Right cardiac atrium (tissue), 5 donors: ENCODE measurements at places on chromosomes 3 and 15. TPM values are rescaled to one million over a fixed set of nuclear protein-coding genes. Genes with fewer than 3 reads are reported as not detected.

The TUSC7 gene
- total RNA-seq = not detected

GRCh38 chr15:69636169-69636915 lies 183.7 kb downstream of the RPLP1 start:
- no peak for DNase-seq

DNA sequence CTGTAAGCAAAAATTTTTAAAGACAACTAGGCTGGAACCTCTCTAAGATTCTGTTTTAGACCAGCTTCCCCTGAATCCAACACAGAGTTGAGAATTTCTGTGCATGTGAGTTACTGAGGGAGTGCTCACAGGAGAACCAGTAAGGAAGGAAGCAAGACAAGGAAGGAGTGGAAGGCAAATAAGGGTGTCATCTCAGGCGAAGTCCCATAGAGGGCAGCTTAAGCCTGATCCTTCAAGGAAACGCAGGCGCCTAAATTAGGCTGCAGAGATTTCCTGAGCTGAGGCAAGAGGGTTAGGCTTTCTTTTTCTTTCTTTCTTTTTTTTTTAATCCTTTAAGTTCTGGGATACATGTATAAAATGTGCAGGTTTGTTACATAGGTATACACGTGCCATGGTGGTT lies 36.2 kb upstream of the COL6A6 start:
- peak; percentile 52 for DNase-seq

The SLC28A2 gene
- not detected for total RNA-seq

The ZPLD1 gene
- total RNA-seq = not detected

GRCh38 chr3:71008350-71008935 lies 575.1 kb downstream of the FOXP1 start:
- no peak for DNase-seq

The GALNT15 gene
- total RNA-seq = 6.4 TPM

DNA sequence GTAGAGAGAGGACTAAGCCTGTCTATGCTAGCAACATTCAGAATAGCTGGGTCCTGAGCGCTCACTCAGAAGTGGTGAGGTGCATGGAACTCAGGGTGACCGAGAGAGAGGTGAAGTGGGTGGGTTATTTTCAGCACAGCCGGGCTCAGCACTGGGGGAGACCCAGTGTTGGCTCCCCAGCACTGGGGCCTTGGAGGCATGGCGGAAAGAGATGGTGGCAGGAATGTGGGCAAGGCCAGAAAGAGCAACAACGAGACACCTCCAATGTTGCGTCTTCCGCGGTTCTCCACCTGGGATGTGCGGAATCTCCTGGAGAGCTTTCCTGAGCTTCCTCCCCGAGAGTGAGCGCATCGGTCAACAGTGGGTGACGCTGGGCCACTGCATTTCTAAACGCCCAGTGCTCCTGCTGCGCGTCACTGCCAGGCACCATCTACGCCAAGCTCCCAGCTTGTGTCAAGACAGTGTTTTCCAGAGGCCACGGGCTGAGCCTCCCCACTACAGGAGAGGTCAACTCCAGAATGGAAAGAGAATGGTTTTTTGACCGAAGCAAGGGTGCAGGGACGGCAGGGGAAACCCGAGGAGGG lies 148.4 kb downstream of the ADAMTS17 start:
- no peak for DNase-seq

- DNase-seq = no peak
These were observed 67.7 kb downstream of the SCN5A start for GRCh38 chr3:38581774-38582173.

DNA sequence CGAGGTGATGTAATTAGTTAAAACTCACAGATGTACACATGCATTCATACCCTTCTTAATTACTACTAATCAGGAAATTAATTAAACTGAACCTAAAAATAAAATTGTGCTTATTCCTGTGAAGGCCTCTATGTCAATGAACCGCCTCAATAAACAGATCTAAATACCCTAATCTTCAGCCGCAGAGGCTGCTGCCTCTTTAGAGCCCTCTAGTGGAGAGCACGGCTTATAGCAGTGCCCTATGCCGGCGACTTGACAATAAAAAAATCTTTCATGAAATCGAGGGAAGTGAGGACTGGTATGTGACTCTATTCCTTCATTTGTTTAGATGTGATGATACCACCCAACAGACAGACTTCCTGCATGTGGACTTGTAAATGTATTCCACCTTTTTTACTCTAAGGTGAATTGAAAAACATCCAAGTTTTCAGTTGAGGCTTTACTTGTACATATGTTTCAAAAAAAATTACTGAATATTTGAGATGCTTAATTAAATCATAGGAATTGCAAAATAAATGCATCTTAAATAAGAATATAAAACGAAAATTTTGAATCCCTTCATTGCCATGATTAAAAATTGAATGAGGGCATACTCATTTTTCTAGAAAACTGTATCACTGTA lies 8.3 kb upstream of the EPHA3 start:
- DNase-seq = peak; percentile 32

The TMC3 gene
- total RNA-seq = not detected

The PDZRN3 gene
- 72.0 TPM for total RNA-seq

DNA sequence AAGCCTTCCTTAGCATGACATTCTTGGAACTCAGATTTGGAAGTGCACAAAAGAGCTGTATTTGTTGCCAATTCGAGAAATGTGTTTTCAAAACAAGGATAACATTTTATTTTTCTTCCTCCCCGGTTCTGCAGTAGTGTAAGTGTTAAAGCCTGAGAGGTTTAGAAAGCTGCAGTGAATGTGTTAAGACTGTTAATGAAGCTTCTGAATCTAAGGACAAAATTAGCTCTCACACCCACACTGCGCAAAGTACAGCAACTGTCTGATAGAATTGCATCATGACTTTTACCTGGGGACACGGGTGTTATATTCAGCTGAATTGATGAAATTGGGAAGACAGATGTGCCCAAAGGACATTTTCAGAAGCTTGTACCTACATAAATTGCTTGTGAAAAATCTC lies 344.4 kb downstream of the CADM2 start:
- no peak for DNase-seq

DNA sequence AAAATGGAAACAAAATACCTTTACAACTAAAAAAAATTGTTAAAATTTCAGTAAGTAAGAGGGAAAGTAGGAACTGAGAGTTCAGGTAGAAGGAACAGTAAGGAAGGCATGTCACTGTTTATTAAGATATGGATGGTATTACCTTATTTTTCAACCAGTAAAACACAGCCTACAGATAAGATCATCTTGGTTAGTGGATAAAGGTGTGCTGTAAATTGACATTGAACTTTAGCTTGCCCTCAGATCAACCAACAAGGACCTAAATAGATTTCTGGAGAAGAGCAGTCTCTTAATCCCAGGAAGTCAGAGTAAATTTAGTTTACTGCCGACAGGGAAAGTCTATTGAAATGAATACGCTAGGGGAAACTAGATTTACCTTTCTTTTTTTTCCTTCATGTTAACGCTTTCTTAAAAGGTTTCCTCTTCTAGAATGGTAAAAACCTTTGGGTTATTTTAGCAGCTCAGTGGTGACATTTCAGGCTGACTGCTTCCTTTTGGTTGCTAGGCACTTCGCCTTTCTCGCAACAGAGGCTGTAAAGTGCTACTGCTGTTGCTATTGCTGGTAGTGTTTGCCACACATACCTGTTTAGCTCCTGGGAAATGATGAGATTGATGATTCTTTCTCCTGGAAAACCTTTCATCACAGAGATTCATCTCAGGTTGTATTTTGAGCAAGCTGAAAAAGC lies 12.9 kb downstream of the DZIP3 start:
- no peak for DNase-seq

- DNase-seq = no peak
These were observed 36.0 kb downstream of the PSTPIP1 start for GRCh38 chr15:77030928-77031375.

- DNase-seq = no peak
These were observed 530.8 kb downstream of the SHQ1 start for GRCh38 chr3:72317491-72317890.
